ENCODE measurements at places on chromosomes 11 and 22.

- DNase-seq = no peak
These were observed 88.2 kb upstream of the ZBED5 start for GRCh38 chr11:10946072-10946471.

- no peak for DNase-seq
These were observed 970 bp downstream of the CAT start for GRCh38 chr11:34439610-34440198.

DNA sequence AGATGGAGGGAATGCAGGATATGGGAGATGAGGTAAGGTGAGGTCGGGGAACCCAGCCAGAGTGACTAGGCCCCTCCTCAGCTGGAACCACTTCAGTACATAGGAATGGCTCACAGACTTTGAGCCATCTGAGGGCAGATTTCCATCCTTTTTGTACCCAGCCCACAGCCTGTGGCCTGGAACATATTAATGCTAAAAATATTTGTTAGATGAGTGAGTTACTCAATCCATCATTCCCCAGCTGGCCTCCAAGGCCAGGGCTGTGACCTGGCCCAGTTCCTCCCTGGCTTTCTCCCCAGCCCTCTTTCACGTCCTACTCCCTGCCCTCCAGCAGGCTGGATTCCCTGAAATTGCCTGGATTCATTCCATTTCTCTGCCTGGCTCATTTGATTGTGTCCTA, 57.2 kb upstream of the PRDM11 start:
- DNase-seq = no peak

- DNase-seq = no peak
These were observed 158.0 kb downstream of the DSCAML1 start for GRCh38 chr11:117638911-117639543.

GRCh38 chr11:10655943-10656576, 37.5 kb downstream of the IRAG1 start:
- DNase-seq = no peak

- DNase-seq = peak; percentile 25
These were observed 662 bp downstream of the MUC5B start for GRCh38 chr11:1223346-1224110.

GRCh38 chr11:72848846-72849466, 34.7 kb downstream of the ATG16L2 start:
- DNase-seq = no peak

DNA sequence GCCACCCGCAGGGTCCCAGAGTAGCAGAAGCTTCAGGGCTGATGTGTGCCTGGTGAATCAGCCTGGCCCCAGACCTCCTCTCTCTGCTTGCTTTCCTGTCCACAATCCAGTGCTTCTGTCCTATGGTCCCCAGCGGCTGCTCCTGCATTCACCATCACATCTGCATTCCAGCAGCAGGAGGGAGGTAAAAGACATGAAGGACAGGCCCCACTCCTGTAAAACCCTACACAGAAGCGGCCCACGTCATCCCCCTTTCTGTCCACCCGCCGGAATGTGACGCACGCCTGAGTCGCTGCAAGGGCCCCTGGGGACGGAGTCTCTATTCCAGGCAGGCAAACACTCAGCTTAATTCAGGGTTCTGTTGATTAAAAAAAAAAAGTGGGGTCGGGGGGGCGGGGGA, 58.3 kb downstream of the CDKN1C start:
- no peak for DNase-seq
